ENCODE measurements at places on chromosomes 2 and 18.

GRCh38 chr2:219459460-219460311 lies 25.0 kb downstream of the SPEG start:
- peak; percentile 89 for DNase-seq

- no peak for DNase-seq
Observed at GRCh38 chr2:206071807-206072206, 14.2 kb downstream of the INO80D start.

DNA sequence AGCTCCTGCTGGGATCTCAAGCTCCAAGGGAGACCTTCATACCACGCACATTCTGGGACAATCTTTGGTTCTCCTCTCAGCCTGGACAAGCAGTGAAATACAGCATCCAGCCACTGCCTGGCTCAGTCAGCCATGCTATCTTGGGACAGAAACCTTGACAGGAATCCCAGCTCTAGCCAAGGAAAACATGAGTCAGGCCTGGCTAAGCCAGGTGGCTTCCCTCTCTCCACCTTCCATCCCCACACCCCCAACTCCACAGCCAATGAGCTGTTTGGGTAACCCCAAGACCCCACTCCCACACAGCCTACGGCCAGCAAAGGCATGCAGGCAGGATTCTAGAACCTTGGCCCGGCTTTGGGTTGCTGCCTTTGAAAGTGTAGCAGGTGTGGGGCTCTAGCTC lies 64.9 kb downstream of the MCFD2 start:
- no peak for DNase-seq

DNA sequence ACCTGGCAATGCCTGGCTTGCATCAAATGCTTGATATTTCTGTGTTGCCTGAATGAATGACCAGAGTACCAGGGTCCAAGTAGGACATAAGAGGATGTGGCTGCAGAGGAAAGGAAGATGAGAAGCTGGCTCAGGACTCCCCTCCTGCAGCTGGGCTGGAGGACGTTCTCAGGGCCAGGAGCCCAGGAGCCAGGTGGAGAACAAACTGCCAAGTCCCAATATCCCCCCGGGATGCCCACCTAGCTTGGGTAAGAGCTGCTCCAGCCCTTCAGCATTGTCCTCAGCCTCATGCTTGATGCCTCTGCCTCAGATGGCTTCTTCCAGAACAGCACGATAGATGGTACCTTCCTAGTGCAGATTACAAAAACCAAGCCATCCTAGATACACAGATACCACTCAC lies 8.6 kb upstream of the ATP6V1B1 start:
- DNase-seq = no peak

DNA sequence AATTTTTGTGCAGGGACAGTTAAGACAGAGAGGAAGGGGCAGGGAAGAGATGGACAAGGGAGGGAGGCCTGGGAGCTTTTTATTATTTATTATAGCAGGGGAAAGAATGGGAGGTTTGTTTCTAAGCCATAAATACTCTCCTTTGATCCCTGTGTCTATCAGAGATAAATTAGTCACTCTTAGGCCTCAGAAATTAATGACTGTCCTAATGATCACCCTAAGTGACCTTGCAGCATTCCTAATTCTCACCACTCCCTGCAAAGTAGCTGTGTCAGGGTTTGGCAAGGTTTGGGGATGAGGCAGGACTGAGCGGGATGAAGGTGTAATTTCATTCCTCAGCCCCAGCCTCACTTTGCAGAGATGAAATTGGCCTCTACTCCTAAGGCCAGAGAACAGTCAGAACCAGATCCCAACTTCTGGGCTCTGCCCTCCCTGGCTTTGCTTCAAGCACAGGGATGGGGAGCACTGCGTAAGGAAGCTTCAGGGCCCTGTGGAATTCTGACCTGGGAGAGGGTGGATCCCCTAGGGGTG lies 95.0 kb downstream of the TMEM17 start:
- no peak for DNase-seq

GRCh38 chr2:24559473-24560113 lies 68.5 kb downstream of the NCOA1 start:
- DNase-seq = no peak

GRCh38 chr2:112811841-112812306 lies 24.7 kb downstream of the IL1B start:
- no peak for DNase-seq

- peak; percentile 9 for DNase-seq
Observed at GRCh38 chr18:54776282-54776977, 51.8 kb upstream of the RAB27B start.

GRCh38 chr18:65769652-65770051 lies 18.8 kb downstream of the CDH7 start:
- DNase-seq = no peak

DNA sequence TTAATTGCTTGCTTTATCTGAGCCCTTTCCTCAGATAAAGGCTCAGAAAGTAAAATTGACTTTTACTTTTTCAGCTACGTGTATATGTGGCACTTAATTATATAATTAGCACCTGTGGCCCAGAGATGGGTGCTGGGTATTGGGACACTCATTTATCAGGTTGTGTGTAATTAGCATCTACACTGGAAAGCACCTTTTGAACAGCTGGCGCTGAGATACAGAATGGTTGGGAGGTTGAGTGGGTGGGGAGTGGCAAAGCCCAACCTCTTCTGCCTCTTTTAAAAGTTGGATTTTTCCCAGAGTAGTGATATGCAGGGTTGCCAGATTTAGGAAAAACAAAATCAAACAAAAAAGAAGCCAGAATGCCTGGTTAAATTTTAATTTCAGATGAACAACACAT lies 23.9 kb downstream of the SPTBN1 start:
- DNase-seq = peak; percentile 51

GRCh38 chr2:44852594-44852993 lies 88.9 kb upstream of the SIX3 start:
- no peak for DNase-seq

DNA sequence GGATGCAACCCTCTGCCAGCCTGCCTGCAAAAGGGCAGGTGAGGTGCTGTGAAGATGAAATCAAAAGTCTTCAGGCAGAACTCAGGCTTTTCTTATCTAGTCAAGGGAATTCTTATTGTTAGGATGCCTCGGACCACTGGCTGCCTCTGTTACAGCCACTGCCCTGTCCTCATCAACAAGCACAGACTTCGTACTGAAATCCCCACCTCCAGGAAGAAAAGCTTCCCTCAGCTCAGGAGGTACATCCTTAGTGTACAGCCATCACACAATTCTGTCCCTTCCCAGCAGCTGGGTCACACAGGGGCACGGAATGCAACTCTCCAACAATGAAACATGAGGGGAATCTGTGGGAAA lies 10.1 kb upstream of the RNU4ATAC start:
- DNase-seq = no peak

DNA sequence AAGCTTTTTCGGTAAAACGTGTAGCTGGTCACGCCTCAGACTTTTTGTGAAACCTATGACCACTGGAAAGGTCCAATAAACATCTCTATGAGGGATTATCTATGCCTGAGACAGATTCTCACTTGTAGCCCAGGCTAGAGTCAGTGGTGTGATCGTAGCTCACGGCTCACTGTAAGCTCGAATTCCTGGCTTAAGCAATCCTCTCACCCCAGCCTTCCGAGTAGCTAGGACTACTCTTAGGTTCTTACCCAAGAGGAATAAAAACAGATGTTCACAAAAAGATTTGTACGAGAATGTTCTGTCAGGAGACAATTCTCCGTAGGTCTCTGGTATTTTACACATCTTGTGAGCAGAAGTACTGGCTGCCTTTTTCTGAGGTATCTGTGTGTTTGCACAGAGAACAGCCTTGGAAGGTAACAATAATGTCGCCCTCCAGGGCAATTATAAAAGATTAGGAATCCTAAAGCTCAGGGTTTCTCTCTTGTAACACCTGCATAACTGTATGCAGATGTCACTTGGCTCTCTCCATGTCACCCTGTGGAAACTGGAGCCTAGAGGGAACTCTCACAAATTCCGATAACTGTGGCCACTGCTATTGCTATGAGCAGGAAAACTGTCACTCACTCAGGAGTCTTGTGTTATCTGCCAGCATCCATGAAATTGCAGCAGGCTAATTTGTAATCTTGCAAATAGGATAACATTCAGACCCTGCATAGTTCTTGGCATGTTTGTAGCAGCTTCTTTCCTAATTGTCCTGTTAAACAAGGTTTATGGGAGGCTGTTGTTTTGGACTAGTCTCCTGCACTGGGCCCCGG lies 25.5 kb upstream of the RALBP1 start:
- no peak for DNase-seq

DNA sequence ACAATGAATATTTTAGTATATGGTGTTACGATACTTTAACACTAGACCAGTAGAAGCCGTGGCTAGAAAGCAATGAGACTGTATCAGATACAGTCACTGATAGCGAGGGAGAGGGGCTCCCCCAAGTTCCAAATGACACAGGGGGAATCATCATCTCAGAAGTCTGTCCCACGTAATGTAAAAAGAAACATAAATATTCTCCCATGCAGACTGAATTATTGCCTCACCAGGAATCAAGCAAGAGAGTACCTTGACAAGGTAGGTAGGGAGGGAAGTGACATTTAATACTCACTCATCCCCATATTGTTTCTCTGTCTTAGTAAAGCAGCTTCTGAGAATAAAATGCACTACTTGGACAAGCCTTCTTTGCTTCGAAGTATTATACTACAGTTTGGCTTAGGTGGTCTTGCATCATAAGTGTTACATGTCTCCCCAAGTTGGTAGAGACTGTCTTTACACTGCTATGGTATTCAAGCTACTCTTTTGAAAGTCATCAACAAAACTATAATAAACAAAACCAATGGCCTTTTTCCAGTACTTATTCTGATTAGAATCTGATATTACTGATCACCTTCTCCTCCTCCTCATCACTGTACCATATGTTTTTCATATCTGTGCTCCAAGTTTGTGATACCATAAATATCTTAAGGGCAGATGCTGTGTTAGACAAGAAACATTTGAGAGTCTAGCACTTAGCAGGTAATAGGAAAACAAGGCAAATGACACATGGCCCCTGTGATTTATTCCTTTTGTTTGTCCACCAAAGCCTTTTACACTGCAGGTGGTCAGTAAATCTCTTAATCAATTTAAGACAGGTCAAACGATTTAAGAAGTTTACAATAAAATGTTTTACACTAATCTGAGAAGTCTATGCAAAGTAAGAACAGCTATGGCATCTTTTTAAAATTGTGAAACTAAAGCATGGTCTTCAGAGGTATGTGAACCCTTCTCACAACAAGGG lies 2.7 kb downstream of the LAPTM4A start:
- no peak for DNase-seq

DNA sequence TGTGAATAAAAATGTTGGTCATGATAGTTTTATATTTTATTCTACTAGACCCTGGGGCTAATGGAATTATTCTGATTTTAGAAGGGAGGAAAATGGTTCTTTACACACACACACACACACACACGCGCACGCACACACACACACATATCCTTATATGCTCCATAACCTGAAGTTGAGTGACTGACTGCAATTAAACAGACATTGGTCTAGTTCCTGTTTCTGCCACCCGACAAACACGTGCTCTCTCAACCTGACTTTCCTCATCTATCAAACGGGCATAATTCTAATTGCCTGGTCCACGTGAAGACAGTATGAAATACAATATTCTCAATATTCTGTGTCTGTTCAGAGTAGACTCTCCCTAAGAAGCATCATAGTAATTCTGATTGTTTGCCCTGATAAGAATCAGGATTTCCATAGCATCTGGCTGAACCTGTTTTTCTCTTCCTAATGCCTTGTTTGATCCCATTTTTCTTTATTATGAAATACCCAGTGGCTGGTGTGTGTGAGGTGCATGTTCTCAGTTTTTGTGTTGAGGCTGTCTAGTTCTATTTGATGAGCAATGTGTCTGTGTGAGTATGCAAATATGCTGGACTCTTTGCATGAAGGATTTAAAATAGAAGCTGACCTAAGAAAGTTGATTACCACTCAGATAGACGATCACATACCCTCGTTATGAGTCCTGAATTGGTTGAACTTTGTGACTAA lies 51.0 kb downstream of the SETBP1 start:
- no peak for DNase-seq

- DNase-seq = no peak
Observed at GRCh38 chr2:170214309-170214948, 36.5 kb downstream of the MYO3B start.

- DNase-seq = no peak
Observed at GRCh38 chr18:424668-425067, 75.8 kb downstream of the COLEC12 start.

GRCh38 chr18:74069178-74070050 lies 78.2 kb downstream of the FBXO15 start:
- no peak for DNase-seq

DNA sequence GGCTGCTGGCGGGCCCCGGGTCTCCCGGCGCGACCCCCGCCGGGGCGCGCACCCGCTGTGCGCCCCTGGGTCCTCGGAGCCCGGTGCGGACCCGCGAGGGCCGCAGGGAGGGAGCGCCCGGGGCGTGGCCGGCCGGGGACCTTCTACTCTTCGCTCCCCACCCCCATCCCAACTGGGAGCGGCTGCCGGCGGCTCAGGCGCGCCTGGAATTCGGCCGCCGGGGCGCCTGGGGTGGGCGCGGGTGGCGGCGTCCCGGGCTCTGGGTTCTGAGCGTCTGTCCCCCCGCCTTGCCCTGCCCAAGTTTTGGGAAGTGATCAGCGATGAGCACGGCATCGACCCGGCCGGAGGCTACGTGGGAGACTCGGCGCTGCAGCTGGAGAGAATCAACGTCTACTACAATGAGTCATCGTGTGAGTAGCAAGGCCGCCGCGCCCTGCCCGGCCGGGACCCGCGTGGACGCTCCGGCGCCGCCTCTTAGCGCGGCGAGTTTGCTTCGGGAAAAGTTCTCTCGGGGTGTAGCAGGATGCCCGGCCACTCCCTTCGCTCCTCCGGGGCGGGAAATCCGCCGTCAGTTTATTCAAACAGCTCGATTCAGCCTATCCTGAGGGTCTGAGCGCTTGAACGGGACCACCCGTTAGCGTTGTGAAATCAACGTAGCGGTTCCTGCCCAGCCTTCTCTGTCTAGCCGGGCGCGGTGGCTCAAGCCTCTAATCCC lies 502 bp downstream of the TUBB6 start:
- DNase-seq = peak; percentile 84

DNA sequence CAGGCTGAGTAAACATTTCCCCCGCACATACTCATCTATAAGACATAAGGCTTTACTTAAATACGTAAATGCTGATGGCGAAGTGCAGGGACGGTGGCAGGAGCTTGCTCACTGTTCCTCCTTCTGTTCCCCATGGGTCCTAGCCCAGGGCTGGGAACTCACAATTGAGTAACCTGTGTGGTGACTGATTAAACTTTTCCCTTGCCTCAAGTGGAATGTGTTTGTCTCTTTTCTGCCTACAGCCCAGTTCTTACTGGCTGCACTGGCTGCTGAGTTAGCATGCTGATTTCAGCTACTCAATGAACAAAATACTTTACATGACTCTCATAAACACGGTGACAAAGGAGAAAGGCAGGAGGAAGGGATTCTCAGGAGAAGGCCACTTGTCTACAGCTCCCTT lies 87.3 kb downstream of the MARCO start:
- peak; percentile 1 for DNase-seq

GRCh38 chr18:8779251-8779650 lies 73.9 kb downstream of the MTCL1 start:
- no peak for DNase-seq

GRCh38 chr18:74645679-74646078 lies 48.0 kb downstream of the ZNF407 start:
- no peak for DNase-seq

GRCh38 chr18:70371908-70372307 lies 83.1 kb downstream of the SOCS6 start:
- DNase-seq = no peak

GRCh38 chr2:13334545-13334944 lies 617.8 kb downstream of the TRIB2 start:
- DNase-seq = no peak
